ENCODE measurements at places on chromosomes 6 and 20. TPM values are rescaled to one million over a fixed set of nuclear protein-coding genes. Genes with fewer than 3 reads are reported as not detected.

GRCh38 chr20:46990596-46991104 lies 96.0 kb downstream of the EYA2 start:
- no peak for DNase-seq

DNA sequence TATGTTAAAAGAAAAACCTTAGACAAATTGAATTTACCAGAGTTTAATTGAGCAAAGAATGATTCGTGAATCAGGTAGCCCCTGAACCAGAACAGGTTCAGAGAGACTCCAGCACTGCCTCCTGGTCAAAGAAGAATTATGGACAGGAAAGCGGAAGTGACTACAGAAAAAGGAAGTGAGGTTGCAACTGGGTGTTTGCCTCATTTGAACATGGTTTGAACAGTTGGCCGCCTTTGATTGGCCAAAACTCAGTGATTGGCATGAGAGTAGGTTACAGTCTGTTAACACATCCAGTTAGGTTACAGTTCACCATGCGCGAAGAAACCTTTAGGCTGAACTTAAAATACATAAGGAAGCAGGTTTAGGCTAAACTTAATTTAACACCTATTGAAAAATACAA lies 248.8 kb downstream of the TFAP2A start:
- DNase-seq: no peak

DNA sequence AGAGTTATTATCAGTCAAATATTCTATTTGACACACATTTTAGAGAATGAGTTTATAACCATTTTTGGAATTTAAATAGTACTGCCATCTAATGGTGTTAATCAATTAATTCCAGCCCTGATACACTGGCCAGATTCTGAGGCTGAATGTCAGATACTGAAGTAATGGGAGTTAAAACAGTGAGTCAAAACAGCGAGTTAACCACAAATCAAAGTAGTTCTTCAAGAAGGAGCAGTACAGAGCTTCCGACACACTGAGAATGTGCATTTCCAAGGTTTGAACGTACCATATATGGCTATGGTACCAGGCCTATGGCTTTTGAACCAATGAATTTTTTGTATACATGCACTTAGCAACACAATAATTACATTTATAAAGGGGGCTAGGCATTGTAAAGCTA lies 11.3 kb upstream of the CEP43 start:
- DNase-seq: no peak

- no peak for DNase-seq
These were observed 217.7 kb upstream of the SULF2 start for GRCh38 chr20:48003021-48003420.

Gene CLIC1
- 555 TPM for total RNA-seq

Gene AGPAT4
- total RNA-seq: 12.3 TPM

Gene CTAGE9
- total RNA-seq: not detected

Measured in mucosa of descending colon (tissue), 3 donors.